T-helper 17 cell (primary cell): ENCODE measurements at places on chromosomes 1 and 21.

GRCh38 chr1:156528875-156529425, 28.4 kb upstream of the MEF2D start:
- no peak for DNase-seq

GRCh38 chr1:93750955-93751354, 69.3 kb upstream of the BCAR3 start:
- no peak for DNase-seq

GRCh38 chr21:38171723-38172344, 85.0 kb upstream of the KCNJ15 start:
- DNase-seq: no peak

GRCh38 chr1:208019257-208019656, 108.3 kb upstream of the CD34 start:
- DNase-seq: no peak

DNA sequence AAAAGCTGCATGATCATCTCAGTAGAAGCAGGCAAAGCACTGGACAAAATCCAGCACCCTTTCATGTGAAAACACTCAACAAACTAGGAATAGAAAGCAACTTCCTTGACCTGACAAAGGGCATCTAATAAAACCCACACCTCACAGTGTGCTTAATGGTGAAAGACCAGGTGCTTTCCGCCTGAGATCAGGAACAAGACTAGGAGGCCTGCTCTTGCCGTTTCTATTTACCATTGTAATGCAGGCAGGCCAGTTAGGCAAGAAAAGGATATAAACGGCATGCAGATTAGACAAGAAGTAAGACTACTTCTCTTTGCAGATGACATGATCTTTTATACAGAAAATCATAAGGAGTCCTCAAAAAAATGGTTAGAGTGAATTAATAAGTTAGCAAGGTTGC, 37.2 kb downstream of the SLC37A1 start:
- no peak for DNase-seq

- DNase-seq: no peak
Measured at GRCh38 chr1:64484651-64485050, 14.7 kb downstream of the CACHD1 start.

DNA sequence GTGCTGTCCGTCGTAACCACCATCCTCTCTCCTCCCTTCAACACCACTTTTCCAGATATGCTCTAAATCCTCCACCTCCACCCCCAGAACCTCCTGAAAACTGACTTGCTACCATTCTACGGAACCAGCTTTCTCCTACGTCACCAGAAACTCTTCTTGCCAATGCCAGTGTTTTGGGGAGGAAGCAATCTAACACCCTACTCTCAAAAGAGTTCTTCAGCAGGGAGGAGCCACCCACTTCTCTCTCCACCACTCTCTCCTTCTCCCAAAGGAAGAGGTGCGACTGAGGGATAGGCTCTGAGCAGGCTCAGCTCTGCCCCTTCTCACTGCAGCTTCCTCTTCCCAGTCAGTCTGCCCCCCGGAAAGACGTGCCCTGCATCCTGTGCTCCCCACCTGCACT, 6.1 kb upstream of the S100A2 start:
- no peak for DNase-seq

GRCh38 chr1:27395441-27396195, 3.2 kb downstream of the GPR3 start:
- DNase-seq: peak; percentile 76

DNA sequence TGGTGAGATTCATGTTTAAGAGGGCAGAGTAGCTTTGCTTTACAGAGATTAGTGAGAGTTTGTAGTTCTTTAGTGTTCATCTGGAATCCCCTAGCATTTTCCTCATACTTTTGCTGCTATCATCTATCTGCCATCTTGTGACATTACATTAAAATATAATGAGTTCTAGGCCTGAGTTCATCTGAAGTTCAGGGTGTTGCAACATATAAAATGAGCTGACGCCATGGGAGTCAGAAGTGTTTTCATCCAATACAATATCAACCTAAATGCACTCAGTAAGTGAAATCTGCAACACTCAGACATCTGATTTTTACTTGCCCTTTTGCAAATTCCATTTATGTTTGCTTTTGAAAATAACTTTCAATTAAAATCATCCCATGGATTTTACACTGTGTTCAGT, 153.8 kb downstream of the NTNG1 start:
- DNase-seq: no peak

DNA sequence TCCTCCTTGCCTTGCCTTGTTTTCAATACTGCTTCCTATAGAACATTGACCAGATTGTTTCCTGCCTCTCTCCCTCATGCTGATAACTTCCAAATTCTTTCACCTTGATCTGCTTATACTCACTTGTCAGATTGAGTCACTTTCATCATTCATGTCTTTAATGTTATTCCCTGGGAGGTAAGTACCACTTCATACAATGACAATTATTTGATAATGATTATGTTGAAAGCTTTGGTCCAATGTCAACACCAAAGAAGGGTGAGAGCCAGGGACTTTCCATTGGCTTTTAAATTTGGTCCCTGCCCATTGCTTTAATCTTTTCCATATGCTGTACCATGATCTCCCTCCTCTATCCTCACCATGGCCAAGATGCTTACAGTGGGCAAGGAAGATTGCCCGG, 137.4 kb downstream of the SYT2 start:
- no peak for DNase-seq

DNA sequence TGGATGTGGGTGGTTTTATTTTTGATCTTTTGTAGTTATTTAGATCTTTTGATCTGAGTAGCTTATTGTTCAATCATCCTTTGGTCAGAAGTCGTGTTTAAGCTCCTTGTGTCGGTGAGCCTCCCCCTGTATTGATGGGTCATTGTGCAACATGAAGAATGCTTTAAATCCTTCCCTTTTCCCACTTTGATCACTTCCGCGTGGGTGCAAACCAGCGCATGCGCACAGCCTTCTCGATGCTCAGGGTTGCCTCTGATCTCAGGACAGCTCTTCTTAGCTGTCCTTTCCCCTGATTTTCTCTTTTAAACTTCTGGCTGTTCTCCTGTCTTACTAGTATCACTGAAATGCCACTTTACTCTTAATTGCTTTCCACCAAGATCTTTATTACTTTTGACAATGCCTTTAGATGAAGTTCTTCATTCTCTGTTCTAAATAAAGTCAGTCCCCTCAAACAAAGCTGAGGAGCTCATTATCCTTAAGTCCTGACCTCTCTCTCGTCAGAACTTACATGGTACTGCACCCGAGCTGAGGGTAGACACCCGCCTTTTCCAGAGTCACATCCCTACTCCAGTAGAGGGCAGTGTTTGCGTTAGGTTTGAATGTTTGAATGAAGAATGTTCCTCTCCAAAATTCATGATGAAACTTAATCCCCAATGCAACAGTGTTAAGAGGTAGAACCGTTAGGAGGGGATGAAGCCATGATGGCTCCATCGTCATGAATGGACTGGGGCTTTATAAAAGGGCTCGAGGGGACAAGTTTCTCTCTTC, 547.9 kb upstream of the TMPRSS15 start:
- no peak for DNase-seq
